ENCODE measurements at places on chromosomes 7 and 10.

DNA sequence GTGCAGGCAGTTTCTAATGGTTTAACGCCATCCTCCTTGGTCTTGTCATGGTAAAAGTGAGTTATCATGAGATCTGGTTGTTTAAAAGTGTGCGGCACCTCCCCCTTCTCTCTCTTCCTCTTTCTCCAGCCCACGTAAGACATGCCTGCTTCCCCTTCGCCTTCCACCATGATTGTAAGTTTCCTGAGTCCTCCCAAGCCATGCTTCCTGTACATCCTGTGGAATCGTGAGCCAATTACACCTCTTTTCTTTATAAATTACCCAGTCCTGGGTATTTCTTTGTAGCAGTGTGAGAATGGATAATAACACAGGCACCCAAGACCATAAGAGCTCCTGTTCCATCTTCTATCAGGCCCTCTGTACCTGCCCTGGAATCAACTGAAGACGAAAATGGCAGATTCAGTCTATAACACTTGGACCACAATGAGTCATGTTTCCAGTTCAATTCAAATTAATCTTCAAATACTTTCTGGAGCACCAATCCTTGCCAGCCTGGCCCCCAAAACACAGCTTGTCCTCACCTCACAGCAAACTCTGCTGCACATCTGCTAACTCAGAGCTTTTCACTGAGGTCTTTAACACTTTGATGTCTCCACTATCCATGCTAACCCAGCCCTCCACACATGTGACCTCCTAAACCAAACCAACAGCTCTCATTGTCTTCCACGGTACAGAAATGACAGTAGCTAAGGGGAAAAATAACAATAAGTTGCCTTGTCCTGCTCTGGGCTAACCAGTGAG is 73.2 kb downstream of the SFMBT2 start:
- no peak for DNase-seq

DNA sequence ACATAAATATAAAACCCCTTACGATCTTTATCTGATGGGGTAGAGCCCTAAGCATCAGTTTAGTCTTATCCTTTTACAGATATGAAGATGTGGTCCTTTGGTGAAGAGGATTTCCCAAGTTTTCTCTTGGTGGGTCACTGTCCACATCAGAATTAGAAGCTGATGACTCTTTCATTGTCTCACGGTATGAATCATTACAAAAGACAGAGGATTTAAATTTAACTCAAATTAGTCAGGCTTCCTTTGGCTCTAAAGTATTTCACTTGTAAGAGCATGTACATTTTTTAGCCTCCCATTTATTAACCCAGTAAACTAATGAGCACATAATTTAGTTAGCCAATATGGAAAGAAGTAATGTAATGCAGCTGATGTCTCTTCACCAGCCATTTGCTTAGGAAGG is 49.9 kb upstream of the TMEM26 start:
- DNase-seq = no peak

- DNase-seq = no peak
These were observed 938 bp upstream of the TCTN3 start for GRCh38 chr10:95694665-95695064.

DNA sequence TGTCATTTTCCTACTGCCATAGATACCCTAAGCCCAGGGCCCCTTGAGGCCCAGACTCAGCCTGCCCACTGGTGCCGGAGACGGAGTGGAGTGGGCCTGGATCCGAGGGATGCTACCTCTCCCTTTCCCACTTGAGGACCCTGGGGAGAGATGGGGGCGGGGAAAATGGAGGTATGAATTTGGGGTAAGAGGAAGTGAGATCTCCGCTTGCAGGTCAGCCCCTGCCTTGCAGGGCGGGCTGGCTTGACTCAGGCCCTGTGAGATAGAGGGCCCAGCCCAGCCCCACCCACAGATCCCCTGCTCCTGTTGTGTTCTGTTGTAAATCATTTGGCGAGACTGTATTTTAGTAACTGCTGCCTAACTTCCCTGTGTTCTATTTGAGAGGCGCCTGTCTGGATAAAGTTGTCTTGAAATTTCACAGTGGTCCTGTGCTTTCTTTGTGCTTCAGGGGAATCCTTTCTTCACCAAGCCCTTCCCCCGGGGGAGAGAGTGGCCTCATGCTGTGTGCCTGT is 13.2 kb downstream of the YKT6 start:
- DNase-seq = no peak

GRCh38 chr7:139940866-139941265 is 111.8 kb downstream of the TBXAS1 start:
- no peak for DNase-seq

- DNase-seq = no peak
These were observed 10.1 kb downstream of the PSTK start for GRCh38 chr10:122990278-122990677.

GRCh38 chr10:35463105-35463867 is 127.0 kb downstream of the CCNY start:
- DNase-seq = no peak

- DNase-seq = no peak
These were observed 515.4 kb upstream of the FZD8 start for GRCh38 chr10:36157486-36157885.
